ENCODE measurements at places on chromosomes 2 and 18.

GRCh38 chr18:22688877-22689496 lies 244.1 kb upstream of the RBBP8 start:
- DNase-seq: no peak

- DNase-seq: no peak
Measured at GRCh38 chr18:55695091-55695490, 107.1 kb upstream of the TCF4 start.

DNA sequence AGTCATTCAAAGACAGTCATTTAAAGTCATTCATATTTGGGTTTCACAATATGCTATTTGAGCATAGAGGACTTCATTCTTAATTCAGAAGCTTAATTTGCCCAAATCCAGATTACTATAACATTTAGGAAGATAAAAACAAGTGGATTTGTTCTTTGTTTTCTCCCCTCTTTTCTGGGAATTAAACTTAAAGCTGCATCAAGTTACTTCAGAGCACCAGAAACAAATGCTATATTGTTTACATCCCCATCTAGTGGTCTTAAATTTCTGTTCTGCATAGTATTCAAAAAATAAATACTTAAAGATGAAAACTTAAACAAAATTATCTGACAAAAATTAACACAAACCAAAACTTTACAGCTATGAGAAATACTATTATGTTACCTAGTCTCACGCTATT lies 34.7 kb upstream of the MARCHF7 start:
- DNase-seq: no peak

- no peak for DNase-seq
Measured at GRCh38 chr2:40287195-40287594, 164.7 kb downstream of the SLC8A1 start.

DNA sequence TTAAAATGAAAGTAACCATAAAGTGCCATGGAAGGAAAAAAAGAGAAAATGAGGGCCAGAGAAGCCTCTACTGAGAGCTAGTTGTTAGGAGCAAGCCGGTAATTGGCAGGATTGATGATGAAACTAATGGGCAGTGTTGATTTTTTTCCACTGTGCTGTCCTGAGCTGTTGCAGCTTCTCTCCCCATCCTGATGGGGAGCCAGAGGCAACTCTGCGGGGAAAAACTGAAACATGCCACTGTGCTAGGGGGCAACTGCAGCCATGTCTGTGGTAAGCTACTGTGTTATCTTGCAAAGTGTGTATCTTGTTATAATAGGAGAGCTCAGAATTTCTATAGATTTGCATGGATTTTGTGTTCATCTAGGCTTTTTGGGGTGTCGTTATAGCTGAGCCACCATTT lies 487.9 kb downstream of the STK39 start:
- DNase-seq: no peak

DNA sequence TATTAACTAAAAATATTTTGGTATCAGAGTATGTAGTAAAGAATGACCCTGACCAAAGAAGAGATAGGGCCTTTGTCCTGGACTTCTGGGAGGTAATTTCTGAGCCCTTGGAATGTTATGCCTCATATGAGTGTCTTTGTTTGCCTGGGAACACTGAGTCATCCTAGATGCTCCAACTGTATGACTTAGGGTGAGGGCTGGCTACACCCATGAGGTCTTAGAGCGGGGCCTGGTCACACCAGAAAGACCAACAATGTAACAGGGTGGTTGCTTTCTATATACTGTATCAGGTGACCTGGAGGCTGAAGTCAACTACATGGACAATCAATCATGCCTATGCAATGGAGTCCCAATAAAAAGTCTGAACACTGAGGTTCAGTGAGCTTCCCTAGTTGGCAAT lies 253.1 kb downstream of the MBD2 start:
- no peak for DNase-seq

DNA sequence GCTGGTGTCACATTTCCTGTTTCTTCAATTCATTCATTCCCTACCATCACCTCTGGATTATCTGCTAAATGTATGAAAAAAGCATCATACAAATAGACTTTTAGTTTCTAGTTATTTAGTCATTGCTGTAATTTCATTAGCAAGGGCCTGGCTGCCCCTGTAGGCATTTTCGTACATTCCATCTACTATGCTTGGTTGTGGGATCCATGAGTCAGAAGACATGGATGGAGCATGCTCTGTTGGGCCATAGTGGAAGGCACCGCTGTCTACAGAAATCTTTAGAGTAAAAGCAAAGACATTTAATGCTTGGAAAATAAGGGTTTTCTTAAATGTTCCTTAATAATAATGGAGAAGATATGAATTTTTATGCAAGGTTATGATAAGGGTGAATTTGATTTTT lies 324.8 kb upstream of the MEIS1 start:
- DNase-seq: no peak

- DNase-seq: no peak
Measured at GRCh38 chr2:71779774-71780105, 326.4 kb downstream of the DYSF start.

GRCh38 chr2:8536686-8537561 lies 144.9 kb upstream of the ID2 start:
- no peak for DNase-seq

GRCh38 chr2:238313289-238313990 lies 6.9 kb upstream of the TRAF3IP1 start:
- no peak for DNase-seq

DNA sequence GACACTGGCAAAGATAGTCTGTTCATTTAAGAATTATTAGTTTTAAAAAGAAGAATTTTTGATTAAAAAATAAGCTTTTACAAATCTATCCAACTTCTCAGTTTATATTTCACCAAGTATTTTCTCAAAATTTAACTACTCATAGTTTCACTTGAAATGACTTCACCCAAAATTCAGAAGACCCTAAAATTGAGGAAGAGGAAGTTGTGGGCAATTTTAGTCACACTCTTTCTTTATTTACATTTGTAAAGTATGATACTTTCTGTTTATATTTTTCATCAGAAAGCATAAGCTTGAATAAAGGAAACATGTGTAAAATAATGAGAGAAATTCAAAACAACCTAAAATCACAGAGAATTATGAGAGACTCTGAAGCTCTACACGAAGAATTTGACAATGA lies 278.8 kb upstream of the MEIS1 start:
- no peak for DNase-seq

GRCh38 chr2:158179660-158180059 lies 78.0 kb downstream of the UPP2 start:
- no peak for DNase-seq

DNA sequence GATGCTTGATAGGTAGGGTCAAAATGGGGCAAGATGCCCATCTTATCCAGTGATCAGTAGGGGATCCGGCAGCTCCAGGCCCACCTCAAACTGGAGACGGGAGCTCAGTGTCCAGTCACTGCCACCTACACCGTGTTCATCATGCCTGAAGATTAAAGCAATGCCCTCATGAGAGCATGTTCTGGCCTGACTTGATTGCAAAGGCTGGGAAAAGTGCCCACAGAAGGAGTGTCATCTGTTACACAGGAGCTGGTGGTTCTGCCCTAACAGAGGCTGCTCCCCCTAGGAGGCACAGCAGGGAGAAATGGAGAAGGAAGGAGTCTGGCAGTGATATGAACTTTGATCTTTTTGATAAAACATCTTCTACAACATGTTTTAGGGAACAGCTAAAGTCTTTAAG lies 92.3 kb downstream of the CCBE1 start:
- DNase-seq: no peak

GRCh38 chr18:28248653-28249052 lies 71.7 kb upstream of the CDH2 start:
- DNase-seq: no peak

DNA sequence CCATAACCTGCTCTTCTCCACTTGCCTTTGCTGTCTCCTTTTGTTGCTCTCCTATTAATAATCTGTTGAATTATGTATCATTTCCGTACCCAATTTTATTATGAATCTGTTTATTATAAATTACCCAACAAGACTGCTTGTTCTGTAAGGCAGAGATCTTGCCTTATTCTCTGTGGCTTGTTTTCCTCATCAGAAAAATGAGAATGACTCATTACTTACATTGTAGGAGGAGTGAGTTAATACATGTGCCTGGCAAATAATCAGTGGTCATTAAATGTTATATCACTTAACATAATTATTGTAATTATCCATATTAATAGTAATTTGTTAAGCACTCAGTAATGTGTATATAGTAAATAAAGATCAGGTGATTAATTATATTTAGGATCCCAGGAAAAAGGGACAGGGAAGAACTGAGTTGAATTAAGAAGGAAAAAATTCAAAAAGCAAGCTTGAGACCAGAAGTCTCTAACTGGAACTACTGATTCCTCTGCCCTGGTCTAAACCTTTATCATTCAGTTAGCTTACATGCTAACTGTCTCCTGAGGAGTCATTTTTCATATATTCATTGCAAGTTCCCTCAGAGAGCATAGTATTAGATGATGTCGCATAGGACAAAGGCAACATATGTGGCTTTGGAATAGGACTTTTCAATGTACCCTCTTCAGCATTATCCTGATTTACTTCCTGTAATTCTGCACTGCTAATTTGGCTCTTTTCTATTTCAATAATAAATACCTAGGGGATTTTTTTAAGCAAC lies 335.7 kb downstream of the GALNT13 start:
- DNase-seq: no peak

DNA sequence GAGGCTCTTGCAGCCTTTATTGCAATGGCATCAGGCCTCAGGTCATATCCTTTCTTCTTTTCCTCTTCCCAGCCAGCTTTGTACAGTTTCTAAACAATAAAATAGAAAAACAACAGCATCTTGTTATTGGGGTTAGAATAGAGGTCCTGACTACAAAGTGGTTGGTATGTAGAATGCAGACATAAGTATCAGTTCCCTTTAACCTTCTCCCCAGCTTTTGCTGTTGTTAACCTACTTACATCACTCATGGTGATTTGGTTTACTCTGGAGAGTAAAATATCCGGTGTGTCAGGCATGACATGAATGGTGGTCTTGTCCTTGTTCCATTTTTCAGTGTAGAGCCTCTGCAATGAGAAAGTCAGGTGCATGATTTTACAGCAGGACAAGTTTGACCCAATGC lies 69.8 kb downstream of the NEB start:
- DNase-seq: no peak

DNA sequence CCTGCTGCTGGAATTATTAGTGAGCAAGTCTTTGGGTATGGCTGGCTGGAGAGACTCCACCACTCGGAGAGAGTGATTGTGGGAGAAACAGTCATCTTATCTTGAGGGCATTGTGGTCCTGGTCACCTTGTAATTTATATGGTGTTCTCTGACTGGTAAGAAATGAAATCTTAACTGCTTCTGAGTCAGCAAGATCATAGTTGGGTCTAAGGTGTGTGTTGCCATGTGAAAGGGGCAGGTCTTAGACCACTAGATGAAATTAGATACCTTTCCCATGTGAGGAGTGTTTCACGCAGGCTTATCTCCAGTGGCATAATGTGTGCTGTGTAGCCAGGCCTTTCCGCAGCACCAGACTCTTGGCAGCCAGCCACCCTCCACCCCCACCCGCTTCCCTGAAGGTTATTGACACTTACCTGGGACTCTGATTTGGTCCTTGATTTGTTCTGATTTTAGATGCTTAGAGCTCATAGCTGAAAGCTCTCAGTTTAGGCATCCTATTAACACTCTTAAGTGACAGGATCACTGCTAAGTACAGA lies 7.7 kb downstream of the MAPRE3 start:
- peak; percentile 13 for DNase-seq

DNA sequence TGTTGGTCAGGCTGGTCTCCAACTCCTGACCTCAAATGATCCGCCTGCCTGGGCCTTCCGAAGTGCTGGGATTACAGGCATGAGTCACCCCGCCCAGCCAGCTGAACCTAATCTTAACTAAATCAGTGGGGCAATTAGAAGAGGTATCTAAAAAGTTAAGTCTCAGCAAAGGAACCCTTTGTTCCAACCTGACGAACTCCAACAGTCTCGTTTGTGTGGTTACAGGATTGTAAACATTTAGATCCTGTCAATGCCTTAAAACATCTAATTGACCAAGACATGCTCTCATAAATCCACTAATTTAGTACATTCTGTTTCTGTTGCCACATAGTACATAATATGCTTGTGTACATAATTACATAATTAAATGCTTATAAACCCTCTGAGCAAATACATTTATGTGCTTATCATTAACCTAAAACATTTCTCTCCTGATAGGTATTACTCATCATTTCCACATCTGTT lies 31.1 kb upstream of the STK39 start:
- DNase-seq: no peak

GRCh38 chr2:185006481-185006880 lies 408.2 kb downstream of the ZNF804A start:
- DNase-seq: no peak

DNA sequence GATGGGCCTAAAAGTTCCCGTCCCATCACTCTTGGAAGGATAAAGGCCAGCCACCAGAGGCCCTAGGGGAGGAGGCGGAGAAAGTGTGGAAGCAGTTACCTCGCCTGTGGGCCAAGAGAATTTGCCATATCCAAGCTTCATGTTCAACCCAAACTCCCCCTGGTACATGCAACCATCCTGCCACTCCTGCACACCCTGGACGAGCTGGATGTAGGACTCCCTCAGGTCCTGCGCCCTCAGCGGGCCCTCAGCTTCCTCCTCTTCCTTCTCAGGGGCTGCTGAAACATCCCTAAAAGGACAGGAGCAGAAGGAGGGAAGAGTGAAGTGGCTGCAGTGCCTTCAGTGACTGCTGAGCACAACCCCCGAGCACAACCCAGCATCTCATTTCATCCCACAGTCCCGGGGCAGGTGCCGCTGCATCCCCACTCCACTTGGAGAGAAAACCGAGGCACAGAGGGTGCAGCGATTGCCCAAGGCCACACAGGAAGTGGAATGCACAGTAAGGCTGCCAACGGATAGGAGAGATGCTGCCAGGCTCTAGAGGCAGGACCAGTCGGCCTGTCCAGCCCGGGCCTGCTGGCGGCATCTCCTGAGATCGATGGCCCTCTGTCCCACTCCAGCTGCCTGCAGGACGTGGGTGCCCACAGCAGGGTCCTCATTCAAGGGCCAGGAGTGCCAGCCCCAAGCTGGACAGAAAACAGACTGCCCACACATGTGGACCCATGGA lies 2.9 kb downstream of the ANKMY1 start:
- DNase-seq: no peak

GRCh38 chr2:121483846-121484245 lies 46.8 kb upstream of the RNU4ATAC start:
- no peak for DNase-seq

GRCh38 chr2:42874949-42875801 lies 82.8 kb upstream of the HAAO start:
- no peak for DNase-seq

DNA sequence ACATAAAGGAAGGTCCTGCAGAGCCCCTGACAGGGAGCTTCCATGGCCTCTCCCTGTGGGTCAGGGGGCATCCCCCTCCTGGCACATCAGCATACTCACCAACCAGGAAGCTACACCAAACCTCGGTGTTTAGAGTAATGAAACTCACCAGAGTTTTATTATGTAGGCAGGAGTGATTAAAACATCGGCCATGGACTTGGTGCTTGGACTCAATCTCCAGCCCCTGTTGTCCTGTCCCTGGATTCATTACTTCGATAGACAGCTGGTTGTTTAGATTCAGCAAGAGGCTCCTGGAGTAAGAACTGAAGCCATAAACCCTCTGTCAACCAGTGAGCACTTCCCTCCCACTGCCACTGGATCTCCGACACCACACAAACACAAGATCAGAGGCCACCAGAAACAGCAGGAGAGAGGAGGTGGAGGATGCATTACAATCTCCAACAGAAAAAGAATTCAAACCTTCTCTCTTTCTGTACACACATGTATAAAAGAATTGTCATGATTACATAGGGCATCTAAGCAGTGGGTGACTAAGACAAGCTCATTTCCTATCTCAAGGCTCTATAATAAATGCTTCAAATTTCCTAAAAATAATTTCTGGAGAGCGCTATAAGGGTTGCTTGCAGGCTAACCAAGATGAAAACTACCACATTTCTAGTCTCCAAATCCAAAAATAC lies 27.2 kb downstream of the TBC1D8 start:
- no peak for DNase-seq
